Fibroblast of mammary gland (primary cell): ENCODE measurements at places on chromosomes 1 and 21.

DNA sequence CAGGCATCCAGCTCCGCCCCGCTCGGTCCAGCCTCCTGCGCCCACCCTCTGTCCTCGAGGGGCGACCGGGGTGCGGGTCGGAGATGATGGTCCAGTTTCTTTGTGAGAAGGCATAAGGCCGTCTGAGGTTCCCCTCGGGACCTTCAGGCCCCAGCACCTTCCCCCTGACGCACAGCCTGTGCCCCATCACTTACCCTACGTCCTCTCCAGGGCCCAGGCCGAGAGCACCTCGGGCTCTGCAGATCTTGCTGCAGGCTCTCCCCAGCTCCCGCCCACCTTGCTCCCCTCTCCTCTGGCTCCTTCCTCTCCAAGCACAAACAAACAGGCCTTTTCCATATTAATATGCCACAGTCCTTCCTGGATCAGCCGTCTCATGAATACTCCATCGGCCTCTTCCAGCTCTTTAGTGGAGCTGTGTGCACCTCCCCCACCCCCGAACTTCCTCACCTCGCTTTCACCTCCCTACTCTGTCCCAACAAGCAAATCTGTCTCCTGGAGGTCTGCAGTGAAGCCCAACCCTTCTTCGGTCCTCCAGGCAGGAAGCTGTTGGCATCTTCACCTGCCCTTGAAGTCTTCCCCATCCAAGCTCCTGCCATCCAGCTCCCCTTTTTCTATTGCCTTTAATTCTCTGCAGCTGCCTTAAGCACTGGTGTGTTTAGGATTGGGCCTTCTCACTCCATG, 448 bp upstream of the COL9A2 start:
- DNase-seq = no peak

- no peak for DNase-seq
Observed at GRCh38 chr1:151482017-151482416, 22.7 kb upstream of the POGZ start.

DNA sequence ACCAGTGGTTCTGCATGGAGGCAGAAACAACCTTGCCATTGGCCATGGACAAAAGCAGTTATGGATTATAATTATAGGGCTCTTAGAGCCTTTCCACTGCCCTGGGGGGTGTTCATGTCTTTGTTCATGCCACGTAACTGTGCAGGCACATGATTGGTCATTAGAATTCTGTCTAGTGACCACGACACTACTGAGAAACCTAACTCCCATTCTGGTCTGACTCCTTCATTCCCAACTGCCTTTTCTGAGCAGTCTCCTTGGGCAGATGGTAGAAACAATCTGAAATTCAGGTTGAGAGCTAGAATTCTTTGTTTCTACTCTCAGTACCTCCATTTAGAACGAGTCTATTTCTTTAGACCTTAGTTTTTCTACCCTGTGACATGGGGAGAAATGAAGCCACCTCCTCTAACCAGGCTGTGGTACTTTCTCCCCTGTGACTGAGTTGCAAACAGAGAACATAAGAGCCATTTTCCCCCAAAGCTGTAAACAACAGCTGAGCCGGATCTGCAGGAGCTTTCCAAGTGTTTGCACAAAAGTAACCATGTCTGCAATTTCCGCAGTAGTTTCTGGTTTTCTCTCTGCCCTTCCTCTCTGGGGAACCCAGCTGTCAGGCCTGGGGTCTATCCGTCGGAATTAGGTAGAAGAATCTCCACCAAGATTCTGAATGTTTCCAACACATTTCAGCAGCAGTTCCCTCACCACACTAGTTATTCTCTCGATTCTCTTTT, 37.7 kb upstream of the IPO9 start:
- DNase-seq = no peak

DNA sequence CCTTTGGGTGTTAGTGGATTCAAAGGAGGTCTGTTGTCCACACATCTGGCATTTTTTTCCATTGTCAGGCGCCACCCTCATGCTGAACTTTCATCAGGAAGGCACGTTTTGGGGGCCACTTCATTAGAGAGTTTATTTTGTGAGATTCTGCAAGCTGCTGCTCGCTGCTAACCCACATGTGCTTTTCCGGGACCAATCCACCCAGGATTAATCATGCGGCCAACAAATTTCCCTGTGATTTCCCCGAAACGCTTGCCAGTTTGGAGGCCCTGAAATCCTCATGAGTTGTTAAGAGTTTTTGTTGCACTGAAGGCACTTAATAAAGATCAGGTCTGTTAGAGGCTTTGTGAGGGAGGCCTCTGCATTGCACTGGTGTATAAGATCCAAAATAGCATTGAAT, 2.4 kb downstream of the PDPN start:
- DNase-seq = no peak

GRCh38 chr1:103170609-103171008, 62.3 kb upstream of the COL11A1 start:
- DNase-seq = peak; percentile 50

DNA sequence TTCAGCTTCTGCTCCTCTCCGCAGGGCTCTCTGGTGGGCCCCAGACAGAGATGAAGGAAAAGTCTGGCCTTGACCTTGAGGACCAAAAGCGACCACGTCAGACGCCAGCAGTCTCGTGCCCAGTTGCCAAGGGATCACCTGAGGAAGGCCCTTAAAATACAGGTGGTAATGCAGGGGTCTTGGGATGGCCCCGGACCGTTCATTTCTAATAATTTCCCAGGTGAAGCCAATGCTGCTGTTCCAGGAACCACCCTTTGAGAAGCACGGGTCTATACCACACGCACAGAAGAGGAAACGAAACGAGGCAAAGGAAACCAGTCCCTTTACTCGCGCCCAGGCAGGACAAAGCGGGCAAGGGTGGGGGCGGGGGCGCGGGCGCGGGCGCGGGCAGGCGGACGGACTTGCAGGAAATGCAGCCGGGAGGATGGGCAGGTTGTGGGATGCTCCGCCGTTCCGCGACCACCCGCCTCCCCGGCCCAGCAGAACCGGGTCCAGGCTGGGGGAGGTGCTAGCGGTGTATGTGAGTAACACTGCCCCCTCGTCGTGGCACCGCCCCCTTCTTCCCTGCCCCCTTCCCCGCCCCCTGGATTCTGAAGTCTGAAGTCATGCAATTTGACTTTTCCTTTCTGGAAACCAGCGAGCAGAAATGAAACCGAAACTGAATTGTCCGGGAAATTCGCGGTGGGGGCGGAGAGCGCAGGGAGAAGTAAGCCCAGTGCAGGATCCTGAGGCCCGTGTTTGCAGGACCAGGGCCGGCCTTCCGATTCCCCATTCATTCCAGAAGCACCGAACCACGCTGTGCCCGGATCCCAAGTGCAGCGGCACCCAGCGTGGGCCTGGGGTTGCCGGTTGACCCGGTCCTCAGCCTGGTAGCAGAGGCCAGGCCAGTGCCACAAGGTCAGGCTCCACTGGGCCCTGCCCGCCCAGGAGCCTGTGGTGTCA, 5.8 kb upstream of the MX1 start:
- DNase-seq = peak; percentile 87

- peak; percentile 80 for DNase-seq
Observed at GRCh38 chr1:15046487-15047165, 106.9 kb upstream of the TMEM51 start.

DNA sequence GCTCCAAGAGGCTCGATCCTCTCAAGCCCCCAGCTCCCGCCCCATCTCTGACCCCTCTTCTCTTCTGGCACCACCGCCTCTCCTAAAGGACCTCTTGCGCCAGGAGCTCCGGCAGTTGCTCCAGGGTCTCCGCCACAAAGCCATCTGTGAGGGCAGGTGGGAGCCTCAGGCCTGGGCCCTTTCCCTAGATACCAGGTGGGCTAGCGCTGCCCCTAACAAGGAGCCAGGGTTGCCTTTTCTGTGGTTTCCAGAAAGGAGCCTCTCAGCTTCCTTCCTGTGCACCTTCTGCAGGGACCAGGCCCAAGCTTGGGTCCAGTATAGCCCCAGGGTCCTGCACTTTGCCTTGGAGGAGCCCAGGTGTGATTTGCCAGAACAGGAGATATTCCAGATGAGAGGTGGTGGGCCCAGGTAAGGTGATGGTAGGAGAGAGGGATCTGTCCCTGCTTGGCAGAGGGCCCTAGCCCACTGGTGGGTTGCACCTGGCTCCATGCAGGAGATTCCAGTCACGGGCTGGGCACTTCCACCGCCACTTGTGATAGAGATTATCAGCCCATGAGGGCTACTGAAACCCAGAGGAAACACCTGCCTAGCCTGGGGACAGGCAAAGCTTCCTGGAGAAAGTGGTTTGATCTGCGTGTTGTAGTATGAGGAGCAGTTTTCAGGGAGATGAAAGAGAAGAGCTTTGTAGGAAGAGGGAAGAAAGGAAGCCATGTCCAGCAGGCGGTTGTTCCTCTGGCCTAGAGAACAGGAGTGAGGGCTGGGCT, 1.0 kb downstream of the CCDC24 start:
- DNase-seq = no peak

GRCh38 chr1:235831148-235831547, 35.6 kb downstream of the LYST start:
- peak; percentile 79 for DNase-seq

- peak; percentile 14 for DNase-seq
Observed at GRCh38 chr1:199129247-199129646, 490.4 kb downstream of the PTPRC start.

GRCh38 chr21:35044770-35045541, 4.1 kb downstream of the RUNX1 start:
- no peak for DNase-seq

GRCh38 chr1:29196863-29197589, 15.3 kb upstream of the SRSF4 start:
- DNase-seq = peak; percentile 79

- DNase-seq = no peak
Observed at GRCh38 chr1:166876540-166876838, 425 bp upstream of the TADA1 start.

- DNase-seq = no peak
Observed at GRCh38 chr21:31470896-31471694, 127.0 kb upstream of the TIAM1 start.

GRCh38 chr1:182716740-182717720, 32.6 kb upstream of the RGS8 start:
- DNase-seq = no peak

DNA sequence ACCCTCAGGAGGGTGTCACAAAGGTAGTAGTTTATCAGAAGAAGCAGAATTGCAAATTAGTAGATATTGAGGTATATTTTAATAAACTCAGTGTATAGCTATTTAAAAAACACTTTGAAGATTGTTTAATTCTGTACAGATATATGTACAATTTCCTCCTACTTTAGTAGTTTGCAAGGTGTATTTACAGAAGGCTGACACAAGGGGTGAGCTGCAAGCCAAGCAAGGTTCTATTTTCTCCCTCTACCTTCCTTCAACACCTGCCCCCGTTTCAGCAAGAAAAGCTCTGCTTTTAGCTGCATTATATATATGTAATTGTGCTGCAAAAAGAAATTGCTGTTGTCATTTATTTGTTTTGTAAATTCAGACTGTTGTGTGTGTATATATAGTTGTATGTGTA, 674.2 kb upstream of the PKN2 start:
- DNase-seq = no peak

GRCh38 chr21:19692231-19692630, 1288.6 kb upstream of the TMPRSS15 start:
- no peak for DNase-seq

GRCh38 chr1:99115231-99115630, 110.6 kb upstream of the PLPPR5 start:
- peak; percentile 7 for DNase-seq

DNA sequence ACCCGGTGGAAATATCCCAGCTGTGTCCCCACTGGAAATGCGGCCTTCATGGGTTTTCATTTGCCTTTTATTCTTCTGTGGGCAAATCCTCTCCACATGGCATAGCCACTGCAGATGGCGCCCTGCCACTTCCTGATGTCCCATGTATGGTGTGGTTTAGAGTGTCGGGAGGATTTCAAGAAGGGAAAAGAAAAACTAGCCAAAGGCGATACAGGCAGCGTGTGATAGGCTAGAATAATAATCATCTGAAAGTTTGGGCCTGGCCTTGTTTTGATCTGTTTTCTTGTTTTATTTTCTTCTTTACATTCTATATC, 123.6 kb downstream of the PEX14 start:
- no peak for DNase-seq

DNA sequence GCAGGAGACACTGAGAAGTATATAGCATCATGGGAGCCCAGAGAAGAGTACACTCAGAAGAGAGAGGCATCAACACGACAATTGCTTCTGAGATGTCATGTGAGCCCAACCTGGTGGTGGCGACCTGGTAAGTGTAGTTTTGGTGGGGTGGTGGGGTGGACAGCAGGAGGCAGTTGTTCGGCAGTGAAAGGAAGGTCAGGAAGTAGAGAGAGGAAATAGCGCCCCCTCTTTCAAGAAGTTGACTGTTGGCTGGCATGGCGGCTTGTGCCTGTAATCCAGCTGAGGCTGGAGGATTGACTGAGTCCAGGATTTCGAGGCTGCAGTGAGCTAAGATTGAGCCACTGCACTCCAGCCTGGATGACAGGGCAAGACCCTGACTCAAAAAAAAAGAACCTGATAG, 12.6 kb downstream of the RSPO1 start:
- no peak for DNase-seq

- no peak for DNase-seq
Observed at GRCh38 chr1:192272732-192273131, 44.1 kb upstream of the RGS21 start.

GRCh38 chr1:201059401-201059800, 35.9 kb upstream of the KIF21B start:
- DNase-seq = no peak

DNA sequence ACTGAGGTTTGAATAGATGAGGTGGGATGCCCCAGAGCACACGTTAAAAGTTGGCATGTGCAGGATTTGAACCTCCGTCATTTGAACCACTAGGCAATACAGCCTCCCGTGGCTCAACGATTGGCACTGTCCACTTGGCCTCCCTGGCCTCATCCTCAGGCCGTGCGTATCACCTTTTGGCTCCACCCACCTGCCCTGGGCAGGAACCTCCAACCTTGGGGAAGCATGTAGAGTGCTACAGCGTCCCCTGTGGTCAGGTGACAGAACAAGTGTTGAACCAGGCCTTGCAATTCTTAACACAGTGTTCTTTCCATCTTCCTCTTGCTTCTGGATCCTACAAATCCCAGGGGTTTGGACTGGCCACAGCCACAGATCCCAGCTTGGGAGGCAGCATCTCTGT, 112.6 kb downstream of the PAX7 start:
- DNase-seq = no peak

GRCh38 chr21:26117324-26117971, 53.1 kb downstream of the APP start:
- DNase-seq = no peak

DNA sequence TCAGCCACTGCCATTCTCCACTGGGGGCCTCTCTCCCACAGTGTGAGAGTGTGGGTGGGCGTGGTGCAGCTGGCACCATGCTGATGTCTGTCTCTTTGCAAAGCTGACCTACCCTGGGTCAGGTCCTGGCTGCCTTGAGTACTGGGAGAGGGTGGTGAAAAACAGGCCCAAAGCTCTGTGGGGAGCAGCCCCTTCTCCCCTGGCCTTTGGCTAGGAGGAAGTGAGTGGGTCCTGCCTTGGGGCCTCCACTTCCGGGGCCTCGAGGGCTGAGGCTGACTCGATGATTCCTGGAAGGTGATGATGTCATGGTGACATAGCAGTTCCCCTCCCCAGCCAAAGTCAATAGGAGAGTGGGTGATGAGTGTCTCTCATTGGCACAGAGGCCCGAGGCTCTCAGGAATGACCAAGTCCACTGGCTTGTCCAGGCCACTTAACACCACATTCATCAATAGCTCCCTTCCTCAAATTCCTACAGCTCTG, 53.0 kb downstream of the IER5 start:
- DNase-seq = peak; percentile 97

- no peak for DNase-seq
Observed at GRCh38 chr1:14788080-14788479, 189.6 kb downstream of the KAZN start.

- no peak for DNase-seq
Observed at GRCh38 chr21:39073063-39073462, 110.2 kb downstream of the PSMG1 start.
